Omental fat pad (tissue), 4 donors: ENCODE measurements at places on chromosomes 6 and 20. TPM values are rescaled to one million over a fixed set of nuclear protein-coding genes. Genes with fewer than 3 reads are reported as not detected.
A peak's percentile ranks its signal among the peaks of the same experiment; 100 is the strongest.

DNA sequence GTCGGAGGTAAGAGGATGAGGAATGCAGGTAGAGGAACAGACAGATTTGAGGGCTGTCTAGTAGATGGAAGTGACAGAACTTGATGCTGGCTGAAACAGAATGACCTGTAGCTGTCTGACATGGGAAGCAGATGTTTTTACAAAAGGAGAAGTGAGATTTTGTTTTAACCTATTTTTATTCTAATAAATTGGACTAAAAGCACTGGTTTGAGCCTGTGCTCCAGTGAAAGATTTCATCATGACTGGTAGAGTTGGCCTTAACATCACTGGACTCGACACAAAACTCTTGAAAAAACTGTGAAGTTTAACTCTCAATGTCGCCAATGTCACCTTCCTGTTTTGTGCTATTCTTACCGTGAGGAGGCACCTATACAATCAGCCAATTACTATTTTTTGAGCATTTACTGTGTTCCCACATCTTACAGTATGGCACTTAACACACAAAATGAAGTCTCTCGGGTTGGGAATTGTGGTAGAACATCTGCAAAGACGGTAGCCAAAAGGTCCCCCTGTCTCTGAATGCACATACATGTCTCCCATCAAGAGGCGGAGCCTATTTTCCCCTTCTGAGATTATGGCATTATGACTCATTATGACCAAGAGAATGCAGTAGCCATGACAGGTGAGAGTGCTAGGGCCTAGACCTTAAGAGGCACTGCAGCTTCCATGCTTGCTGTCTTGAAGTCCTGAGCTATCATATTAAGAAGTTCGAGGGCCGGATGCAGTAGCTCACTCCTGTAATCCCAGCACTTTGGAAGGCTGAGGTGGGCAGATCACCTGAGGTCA is 93.2 kb downstream of the FOXF2 start:
- DNase-seq: no peak

- no peak for DNase-seq
These were observed 45.0 kb upstream of the IRF4 start for GRCh38 chr6:346386-347030.

DNA sequence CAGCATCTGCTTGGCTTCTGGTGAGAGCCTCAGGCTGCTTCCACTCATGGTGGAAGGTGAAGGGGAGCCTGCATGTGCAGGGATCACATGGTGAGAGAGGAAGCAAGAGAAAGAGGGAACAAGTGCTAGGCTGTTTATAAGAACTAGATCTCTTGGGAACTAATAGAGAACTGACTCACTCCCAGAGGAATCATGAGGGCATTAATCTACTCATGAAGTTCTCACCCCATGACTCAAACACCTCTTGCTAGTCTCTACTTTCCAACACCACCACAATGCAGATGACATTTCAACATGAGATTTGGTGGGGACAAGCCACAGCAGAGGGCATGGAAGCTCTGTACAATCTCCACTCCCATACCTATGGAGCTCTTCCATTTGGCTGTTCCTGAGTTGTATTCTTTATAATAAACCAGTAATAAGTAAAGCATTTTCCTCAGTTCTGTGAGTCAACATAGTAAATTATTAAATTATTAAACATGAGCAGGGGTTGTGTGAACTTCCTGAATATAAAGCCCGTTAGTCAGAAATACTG is 524.1 kb upstream of the NRSN1 start:
- DNase-seq: no peak

DNA sequence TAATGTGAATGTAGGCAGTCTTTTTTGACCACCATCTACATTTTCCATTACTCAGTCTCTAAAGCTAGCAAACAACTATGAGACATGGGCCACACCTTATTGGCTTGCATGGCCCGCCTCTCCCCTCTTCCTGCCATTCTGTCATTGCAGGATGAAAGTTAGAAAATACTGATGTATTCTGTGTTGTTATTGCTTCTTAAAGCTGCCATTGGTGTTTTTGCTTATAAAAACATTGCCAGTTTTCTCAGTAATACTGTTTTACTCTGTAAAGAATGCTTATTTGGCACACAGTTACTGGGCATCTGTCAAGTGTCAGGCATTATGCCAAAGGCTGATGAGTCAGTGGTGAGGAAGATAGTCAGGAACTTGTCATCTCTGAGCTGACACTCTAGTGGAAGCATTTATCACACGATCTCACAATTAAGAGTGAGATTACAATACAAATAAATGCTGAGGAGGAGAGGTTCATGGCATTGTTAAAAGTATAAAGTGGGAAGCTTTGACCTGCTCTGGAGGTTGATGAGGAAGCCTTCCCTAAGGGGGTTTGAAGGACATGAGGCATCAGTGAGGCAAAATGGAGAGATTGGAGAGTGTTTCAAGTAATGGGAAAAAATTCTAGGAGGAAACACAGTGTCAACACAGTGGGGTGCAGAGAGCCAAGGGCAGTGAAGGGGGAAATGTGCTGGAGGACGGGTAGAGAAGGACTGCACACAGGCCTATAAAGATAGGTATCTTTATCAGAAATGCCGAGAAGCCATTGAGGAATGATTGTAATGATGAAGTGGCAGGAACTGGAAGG is 14.7 kb downstream of the KLHL32 start:
- no peak for DNase-seq

GRCh38 chr6:4970739-4971395 is 33.0 kb downstream of the RPP40 start:
- no peak for DNase-seq

GRCh38 chr20:62623488-62624324 is 18.6 kb upstream of the SLCO4A1 start:
- DNase-seq: peak; percentile 87

- DNase-seq: no peak
These were observed 10.7 kb upstream of the TNFAIP3 start for GRCh38 chr6:137856138-137856898.

DNA sequence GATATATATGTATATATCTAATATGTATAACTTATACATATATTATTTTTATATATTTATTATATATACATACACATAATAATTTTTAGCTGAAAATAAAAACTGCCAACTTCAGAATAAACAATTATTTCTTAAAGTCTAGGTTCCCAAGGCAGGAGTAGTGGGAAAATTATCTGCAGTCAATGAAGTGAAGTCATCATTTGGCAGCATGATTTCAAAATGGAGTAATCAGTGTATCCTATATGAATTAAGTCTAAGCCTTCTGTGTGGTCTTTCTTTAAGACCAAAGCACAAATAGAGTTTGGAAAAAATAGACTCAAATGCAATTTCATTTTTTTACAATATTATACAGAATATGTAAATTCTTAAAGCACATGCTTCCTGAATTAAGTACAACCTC is 251.0 kb downstream of the SAMD5 start:
- DNase-seq: no peak

GRCh38 chr6:158030380-158031300 is 49.0 kb downstream of the SYNJ2 start:
- no peak for DNase-seq

GRCh38 chr20:6698056-6698455 is 69.4 kb upstream of the BMP2 start:
- DNase-seq: no peak

DNA sequence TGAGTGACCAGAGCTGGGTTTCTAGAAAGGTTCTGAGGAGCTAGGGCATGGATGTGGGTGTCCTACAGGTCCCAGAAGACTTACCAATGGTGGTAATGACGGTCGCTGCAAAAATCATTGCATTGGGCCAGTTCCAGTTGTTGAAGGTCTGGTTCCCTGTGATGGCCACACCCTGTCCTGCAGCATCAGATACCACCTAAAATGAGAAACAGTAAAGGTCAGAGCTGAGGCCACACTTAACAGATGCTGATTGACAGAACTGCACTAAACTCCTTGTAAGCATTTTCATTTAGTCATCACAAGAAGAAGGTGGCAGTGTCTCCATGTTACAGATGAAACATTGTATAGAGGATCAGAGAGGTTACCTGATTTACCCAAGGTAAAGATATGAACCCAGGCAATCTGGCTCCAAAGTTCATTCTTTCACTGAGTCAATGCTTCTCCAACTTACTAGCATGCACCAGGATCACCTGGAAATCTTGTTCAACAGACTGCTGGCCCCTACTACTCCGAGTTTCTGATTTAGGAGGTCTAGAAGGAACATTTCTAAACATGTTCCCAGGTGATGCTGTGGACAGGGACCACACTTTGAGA is 33.4 kb downstream of the KCNK5 start:
- DNase-seq: no peak

DNA sequence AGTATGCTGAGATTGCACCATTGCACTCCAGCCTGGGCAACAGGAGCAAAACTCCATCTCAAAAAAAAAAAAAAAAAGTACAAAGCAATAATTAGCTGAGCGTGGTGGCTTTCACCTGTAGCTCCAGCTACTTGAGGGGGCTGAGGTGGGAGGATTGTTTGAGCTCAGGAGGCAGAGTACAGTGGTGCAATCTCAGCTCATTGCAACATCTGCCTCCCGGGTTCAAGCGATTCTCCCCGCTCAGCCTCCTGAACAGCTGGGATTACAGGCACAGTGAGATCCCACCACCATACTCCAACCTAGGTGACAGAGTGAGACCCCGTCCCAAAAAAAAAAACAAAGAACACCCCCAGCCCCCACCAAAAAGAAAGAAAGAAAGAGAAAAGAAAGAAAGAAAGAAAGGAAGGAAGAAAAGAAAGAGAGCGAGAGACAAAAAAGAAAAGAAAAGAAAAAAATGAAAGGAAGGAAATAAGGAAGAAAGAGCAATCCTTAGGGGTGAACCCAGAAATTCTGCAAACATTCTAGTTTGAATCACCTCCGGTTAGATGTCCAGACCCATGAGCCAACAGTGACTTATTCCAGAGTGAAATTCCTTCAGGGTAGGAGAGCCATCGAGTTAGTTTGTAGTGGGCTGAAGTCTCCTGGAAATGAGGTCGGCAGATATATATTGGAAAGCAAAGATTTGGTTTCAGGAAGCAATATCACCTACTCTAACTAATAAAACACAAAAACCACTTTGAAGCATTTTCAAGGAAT is 3.2 kb upstream of the RIPOR3 start:
- no peak for DNase-seq

GRCh38 chr6:149334682-149335160 is 17.2 kb downstream of the TAB2 start:
- DNase-seq: no peak

GRCh38 chr6:51842804-51843378 is 244.5 kb downstream of the PKHD1 start:
- DNase-seq: no peak

GRCh38 chr6:16670617-16671051 is 90.6 kb downstream of the ATXN1 start:
- DNase-seq: no peak

- DNase-seq: no peak
These were observed 20.1 kb upstream of the PLEKHG1 start for GRCh38 chr6:150579611-150580010.

DNA sequence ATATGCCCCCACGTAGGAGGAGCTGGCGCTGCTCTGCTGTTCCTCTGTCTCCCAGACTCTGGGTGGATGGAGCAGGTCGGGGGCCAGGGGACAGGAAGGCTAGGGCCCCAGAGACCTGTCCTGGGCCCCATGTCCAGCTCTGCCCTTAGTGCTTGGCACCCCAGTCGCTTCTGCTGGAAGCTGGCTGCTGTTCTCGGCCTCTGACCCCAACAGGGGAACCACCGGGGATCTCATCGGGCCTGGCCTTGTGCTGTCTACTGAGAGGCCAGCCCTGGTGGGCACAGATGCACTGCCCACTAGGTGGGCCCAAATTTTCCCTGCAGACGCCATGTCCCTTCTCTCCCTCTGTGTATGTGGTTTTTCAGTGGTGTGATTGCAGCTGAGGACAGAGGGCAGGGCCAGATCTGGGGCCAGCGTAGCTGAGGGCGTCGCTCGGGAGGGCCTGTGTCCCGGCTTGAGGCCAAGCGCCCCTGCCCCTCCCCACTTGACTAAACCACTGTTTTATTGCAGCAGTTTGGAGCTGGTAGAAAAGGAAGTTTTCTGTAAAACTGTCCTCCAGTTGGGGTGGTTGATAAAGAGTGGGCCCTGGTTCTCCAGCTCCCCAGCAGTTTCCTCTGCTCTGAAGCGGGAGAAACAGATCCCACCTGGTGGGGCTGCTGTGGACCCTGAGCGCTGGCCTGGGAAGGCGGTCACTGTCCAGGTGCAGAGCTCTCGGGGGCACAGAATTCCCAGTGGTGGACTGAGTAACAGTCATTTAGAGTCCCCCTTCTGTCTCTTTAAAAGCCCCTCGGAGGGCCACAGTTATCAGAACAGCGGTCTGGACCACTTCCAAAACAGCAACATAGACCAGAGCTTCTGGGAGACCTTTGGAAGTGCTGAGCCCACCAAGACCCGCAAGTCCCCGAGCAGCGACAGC is 5.9 kb upstream of the COL20A1 start:
- DNase-seq: no peak

DNA sequence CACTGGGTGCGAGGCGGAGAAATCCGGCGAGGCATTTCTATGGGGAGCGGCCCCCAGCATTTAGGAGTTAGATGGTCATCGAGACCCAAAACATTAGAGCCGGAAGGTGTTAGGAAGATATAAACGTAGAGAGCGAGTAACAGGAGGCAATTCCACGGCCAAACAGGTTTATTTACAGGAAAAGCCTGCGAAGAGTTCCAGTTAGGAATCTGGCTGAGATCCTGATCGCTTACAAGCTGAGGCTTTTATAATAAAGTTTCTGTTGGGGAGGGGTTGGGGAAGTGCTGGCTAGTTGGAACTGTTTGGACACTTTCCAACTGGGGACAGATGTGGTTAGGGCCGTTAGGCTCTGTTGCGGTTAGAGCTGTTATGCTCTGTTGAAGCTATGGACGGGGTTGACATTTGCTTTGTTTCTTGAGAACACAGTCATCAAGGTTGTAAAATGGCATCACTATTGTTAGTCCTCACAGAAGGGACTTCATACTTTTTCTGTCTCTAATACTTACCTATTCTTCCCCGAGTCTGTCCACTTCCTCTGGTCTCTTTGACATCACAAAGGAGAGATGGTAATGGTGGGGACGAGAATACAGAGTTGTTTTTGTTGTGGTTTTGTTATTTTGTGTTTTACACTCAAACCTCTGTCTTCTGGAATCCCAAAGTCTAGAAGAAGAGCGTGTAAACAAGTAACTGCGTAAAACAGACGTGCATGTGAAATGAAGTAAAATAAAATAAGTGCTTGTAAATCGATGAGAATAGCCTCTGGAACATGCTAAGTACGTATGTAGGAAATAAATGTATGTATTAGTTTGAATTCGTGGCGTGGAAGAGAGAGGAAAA is 554 bp upstream of the ZSCAN31 start:
- DNase-seq: no peak

DNA sequence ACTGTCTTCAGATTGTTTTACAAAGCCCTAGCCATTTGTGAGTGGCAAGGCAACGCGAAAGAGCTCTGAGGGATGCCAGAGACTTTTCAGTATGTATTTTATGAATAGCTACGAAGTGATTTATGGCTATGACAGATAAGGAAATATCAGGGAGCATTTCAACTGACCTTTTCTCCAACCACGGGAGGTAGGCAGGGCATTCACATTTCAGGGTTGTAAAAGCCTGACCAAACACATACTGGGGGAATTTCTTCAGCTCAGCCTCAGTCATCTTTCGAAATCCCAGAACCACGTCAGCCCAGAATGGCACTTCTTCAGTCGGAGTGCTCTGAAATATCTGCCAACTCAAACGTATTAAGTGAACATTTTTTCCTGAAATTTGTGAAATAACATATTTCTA is 10.8 kb downstream of the DDO start:
- no peak for DNase-seq

RNF39 gene
- total RNA-seq: 0.36 TPM

SENP6 gene
- total RNA-seq: 134 TPM

TREML2 gene
- 4.3 TPM for total RNA-seq

CTCFL gene
- total RNA-seq: not detected

SEMG1 gene
- total RNA-seq: not detected

DOK5 gene
- total RNA-seq: 10.2 TPM

PPT2 gene
- total RNA-seq: 21.5 TPM

ABHD16A gene
- total RNA-seq: 58.5 TPM

GINS1 gene
- 0.13 TPM for total RNA-seq

MOXD1 gene
- total RNA-seq: 2.7 TPM

VARS1 gene
- total RNA-seq: 47.0 TPM

CTAGE9 gene
- 0.19 TPM for total RNA-seq

HTR1B gene
- not detected for total RNA-seq
